ENCODE measurements at places on chromosomes 7 and 10.
A peak's percentile ranks its signal among the peaks of the same experiment; 100 is the strongest.

DNA sequence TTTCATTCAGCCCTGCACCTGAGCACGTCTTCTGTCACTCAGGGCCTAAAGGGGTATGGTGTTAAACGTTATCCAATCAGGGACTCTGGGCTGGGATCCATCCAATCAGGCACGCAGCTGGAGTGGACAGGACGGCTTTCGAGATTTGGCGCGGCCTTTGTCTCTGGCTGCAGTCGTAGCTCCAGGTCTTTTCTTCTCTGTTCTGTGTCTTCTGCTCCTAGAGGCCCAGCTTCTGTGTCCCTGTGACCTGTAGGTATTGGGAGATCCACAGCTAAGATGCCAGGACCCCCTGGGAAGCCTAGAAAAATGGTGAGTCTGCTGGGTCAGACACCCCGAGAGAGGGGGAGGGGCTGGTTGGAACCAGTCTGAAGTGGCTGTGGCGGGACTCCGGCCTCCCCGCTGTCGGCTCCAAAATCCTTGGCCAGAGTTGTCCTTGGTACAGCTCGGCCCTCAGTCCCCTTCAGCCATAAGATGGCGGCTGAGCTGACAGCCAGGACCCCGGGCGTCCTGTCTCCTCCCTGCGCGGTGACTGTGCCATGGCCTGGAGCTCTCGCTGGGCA is 11.7 kb upstream of the ZNF680 start:
- DNase-seq = no peak

DNA sequence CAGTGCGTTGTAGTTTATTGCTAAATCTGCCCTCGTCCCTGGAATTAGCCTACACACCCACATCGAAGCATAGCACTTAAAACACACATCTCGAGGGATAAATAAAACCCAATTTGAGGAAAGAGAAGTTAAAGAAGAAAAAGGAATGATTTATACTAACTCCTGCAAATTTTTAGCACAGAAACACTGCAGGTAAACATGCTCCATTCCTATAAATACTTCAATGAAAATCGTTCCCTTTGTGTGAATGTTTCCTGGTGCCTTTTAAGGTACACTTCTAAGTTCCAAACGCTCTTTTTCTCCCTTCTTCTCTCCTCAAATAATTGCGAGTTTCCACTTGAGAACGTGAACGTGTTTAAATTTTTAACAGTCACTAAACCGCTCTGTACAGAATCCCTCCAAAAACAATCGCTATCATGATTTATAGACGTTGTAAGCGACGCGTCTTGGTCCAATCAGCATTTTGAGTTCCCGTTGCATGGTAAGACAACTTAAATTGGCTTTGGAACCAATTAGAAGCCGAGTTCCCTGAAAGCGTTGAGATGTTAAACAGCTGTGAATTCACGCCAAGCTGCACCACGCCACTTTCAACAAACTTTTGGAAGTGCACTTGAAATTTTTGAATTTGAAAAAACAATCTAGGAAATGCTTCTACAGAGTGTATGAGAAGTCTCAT is 12.5 kb upstream of the EBLN1 start:
- peak; percentile 76 for DNase-seq

DNA sequence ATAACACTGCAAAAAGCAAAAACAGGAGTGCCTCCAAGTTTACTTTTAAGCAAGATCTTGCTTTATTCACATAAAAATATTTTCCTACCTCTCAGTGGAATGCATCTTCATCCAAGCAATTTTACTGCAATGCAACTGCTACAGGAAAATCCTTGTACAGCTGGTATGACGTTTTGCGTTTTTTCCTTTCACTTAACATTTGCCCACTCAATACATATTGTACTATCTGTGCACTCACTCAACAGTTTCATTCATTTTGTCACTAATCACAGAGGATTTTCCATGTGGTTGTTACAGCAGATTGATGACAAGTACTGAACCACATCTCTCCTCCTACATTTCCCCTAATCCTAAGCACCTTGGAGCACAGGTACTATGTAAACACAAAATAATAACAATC is 222.0 kb upstream of the IMMP2L start:
- peak; percentile 71 for DNase-seq

DNA sequence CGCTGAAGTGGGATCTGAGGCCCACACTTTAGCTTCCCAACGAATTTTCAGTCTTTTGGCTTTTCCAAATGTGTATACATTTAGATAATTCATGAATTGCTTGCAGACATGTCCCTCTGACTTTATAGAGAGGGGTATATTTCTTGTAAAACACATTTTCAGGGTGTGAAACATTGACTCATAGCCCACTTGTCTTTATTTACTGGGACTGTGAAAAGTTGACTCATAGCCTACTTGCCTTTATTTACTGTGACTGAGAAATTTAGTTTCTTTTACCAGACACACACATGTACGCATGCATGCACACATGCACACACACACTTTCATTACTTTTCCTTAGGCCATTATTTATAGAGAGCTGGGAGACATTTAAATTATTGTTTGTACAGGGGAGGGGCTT is 79.1 kb downstream of the VTI1A start:
- DNase-seq = no peak

DNA sequence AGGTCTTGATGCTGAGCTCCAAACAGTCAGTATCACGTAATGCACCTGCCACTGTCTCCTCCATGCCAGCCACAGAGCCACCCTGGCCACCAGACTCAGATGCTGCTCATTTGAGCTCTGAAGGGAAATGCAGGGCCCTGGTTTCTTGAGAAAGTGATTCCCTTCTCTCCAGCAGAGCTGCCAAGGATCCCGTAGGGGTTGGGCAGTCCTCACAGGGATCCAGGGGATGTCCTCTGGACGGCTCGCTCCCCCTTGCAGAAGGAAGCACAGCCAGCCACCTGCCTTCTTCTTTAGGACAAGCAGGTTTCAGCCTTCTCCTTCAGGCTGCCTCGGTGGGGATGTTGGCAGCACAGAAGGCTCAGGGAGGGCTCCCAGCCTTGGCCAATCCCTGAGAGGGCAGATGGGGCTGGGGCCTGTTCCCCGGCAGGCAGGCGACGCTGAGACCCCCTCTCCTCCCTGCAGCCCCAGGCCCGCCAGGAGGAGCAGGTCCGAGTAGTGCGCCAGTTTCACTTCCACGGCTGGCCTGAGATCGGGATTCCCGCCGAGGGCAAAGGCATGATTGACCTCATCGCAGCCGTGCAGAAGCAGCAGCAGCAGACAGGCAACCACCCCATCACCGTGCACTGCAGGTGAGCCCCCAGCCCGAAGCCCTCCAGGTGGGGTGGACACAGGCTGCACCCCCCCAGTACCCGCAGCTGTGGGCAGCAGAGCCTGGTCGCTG is 48.9 kb downstream of the MKI67 start:
- DNase-seq = no peak

DNA sequence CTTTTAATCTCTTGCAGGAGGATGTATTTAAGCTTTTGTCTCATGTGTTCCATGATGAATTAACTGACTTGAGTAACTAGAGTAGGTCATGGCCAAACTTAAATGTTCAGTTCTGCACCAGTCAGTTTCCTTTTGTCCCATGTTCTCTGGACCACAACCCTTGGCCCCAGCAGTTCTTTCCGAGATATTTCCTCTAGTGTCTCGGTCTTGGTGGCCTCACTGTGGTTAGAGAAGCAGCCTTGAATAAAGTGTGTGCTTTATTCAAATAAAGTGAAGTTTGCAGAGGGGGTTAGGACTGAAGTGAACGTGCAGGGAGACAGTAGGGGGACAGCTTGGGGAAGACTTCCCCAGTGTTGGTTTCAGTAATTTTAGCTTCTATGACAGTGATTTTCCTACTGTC is 9.3 kb downstream of the ZNF212 start:
- DNase-seq = no peak

GRCh38 chr10:14774797-14775196 is at the start of gene FAM107B:
Gene FAM107B (minus strand): TSS chr10:14774897. CDS start chr10:14774663, 234 bp downstream.
- DNase-seq = peak; percentile 55

All from NCI-H69 (cell line).